ENCODE measurements at places on chromosomes 13 and 19.

GRCh38 chr19:39098365-39099269, 14.4 kb downstream of the ACP7 start:
- DNase-seq = no peak

- no peak for DNase-seq
Measured at GRCh38 chr19:29525901-29526729, at the start of gene VSTM2B. Gene VSTM2B (plus strand): TSS chr19:29525994. CDS start chr19:29526584, 590 bp downstream.

- DNase-seq = no peak
Measured at GRCh38 chr13:100944791-100945345, 270.3 kb upstream of the TMTC4 start.

DNA sequence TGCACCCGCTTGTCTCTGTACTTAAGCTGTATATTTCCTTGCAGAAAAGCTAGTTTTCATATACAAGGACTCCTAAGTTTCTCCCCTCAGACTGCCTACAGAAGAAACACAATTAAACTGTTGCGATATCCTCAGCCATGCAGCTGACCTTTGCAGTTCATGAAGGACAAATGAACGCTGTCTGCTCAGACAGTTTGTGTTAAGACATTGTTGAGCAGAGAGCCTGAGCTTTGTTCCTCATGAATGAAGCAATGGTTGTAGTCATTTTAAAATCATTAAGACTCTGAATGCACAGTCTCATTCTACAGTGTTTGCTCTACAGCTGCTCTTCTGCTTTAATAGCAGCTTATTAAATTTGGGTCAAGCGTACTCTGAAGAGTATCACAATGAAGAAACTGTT, 23.2 kb upstream of the MAB21L1 start:
- DNase-seq = no peak

DNA sequence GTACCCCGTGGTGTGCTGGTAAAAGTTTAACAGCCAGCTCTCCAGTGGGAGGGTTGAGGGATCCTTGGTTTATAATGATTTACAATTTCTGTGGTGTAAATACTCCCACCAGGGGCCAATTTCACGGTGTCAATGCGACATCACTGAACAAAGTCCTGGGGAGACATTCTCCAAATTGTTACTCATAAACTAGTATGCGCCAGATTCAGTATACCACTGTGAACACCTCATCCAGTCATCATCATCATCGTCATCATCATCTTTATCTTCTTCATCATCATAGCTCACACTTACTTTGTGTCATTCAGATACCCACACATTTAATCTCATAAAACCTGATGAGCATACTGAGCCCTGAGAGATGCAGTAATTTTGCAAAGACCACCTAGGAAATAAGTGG, 17.2 kb upstream of the TNFSF14 start:
- DNase-seq = no peak

- no peak for DNase-seq
Measured at GRCh38 chr19:4748589-4748988, 24.9 kb upstream of the DPP9 start.

- DNase-seq = peak; percentile 85
Measured at GRCh38 chr13:97279913-97280312, 57.8 kb downstream of the MBNL2 start.

DNA sequence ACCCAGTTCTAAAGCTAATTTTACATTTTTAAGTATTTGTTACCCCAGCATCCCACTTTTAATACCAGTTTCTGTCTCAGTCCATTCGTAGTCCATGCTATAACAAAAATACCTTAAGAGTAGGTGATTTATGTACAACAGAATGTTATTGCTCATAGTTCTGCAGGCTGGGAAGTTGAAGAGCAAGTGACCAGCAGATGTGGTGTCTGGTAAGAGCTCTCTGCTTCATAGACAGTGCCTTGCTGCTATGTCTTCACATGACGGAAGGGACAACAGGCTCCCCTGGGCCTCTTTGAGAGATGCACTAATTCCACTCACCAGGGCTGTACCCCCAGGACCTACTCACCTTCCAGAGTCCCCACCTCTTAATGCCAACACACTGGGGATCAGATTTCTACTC, 96.6 kb downstream of the COL4A2 start:
- DNase-seq = peak; percentile 62

- DNase-seq = no peak
Measured at GRCh38 chr13:50243931-50244330, 228.7 kb downstream of the KCNRG start.

DNA sequence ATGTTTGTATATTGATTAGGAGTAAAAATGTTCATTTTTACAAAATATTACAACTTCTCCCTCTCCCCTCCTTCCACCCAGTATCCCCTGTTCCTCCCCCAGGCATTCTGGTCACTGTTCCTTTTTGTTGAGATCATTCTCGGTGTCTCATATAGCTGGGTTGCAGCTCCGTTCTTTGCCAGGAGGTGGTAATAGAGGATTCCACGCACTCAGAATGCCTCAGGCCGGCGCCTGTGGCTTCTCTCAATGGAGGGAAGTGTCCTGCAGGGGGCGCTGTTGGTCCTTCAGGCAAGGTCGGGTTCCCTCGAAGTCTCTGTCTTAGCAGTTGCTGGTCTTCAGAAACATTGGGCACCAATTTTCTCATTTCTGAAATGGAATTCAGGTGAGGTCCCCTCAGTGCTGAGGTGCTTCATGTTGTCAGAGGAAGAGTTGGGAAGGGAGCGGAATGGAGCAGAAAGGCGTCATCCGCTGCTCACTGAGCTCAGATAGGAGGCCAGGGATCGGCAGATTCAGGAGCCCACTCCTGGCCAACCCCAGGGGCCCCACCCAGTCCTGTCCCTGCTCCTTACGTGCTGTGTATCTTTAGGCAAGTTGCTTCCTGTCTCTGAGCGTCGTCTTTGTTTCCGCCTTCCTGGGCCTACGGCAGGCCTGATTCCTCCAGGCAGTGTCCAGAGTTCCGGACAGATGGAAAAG, 10.3 kb upstream of the GARIN5A start:
- peak; percentile 10 for DNase-seq

DNA sequence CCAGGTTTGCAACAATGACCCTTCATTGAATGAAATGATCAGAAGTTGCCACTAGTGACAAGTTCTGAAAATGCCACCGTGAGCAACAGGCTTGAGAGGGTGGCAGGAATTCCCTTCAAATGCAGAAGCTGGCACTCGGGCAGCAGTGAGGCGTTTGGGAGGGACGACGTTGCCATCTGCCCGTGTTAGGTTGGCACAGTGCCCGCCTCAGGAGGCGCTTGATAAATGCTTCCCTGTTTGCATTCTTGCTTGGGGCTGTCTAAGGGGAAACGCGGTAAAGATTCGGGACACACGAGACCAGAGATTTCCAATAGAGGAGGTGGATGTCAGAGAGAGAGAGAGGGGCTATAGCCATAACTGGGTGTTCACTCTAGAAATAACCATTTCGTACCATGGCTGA, 101.9 kb downstream of the TEX29 start:
- no peak for DNase-seq
